ENCODE measurements at places on chromosomes 2 and 18. TPM values are rescaled to one million over a fixed set of nuclear protein-coding genes. Genes with fewer than 3 reads are reported as not detected.

GRCh38 chr18:75183524-75183923, 25.4 kb downstream of the PTGR3 start:
- DNase-seq = no peak
- H3K27me3 ChIP-seq = no peaks in the 10 kb centered on the region
- no peak overlapping the region for H3K4me3 ChIP-seq
- no peaks in the 10 kb centered on the region for H3K36me3 ChIP-seq

TSGA10 gene
- total RNA-seq = 7.0 TPM

DNA sequence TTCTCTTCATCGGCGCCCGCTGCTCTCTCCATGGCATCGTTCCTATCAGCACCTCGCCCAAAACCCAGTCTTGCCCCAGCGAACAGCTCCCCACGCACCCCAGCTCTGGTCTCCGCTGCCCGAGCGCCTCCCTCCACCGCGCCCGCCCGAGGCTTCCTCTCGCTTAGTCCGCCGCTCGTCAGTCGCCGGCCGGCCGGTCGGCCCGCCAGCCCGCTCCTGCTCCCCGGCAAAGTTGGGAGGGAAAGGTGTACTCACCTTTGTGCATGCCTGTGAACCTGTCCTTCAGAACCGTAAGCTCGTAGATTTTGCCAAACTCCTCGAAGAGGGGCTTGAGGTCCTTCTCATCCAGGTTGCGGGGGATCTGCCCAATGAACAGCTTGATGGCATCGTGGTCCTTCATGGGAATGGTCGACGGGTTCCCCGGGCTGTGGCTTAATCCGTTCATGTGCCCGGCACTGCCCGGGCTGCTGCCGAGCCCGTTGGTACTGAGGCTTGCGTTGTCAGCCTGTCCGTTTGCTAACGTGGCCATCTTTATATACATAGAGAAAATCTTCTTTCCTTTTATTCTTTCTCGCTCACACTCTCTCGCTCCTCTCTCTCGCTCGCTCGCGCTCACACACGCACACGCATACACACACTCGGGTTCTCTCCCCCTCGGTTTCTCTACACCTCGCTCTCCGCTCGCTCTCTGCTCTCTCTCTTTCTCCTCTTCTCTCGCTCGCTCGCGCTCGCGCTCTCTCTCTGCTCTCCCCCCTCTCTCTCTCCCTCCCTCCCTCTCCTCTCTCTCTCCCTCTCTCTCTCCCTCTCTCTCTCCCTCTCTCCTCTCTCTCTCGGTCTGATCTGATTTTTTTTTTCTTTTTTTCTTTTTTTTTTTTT, at the start of gene CELF4:
TSS of gene CELF4 (minus strand) at position 698 of the 876 bp plus-strand sequence.
- DNase-seq = no peak
- no peaks in the 10 kb centered on the region for H3K36me3 ChIP-seq
- peak within 1 kb of the TSS; percentile 33 for H3K4me3 ChIP-seq
- H3K27me3 ChIP-seq = no peaks in the 10 kb centered on the region
- no peak within 1 kb of the TSS for H3K27ac ChIP-seq

GALNT5 gene
- not detected for total RNA-seq

- no peaks in the 10 kb centered on the region for H3K27me3 ChIP-seq
- peaks cover 1% of the 10 kb centered on the region for H3K4me1 ChIP-seq
- no peak overlapping the region for H3K27ac ChIP-seq
Measured at GRCh38 chr2:55733335-55733734, 39.7 kb upstream of the PNPT1 start.

TUBB8B gene
- total RNA-seq = not detected

GRCh38 chr18:3265564-3266033, 3.7 kb downstream of the MYL12B start:
- H3K27me3 ChIP-seq = no peaks in the 10 kb centered on the region
- no peak for DNase-seq
- H3K4me3 ChIP-seq = no peak overlapping the region
- peaks cover 25% of the 10 kb centered on the region for H3K4me1 ChIP-seq
- no peak overlapping the region for H3K27ac ChIP-seq

- no peaks in the 10 kb centered on the region for H3K36me3 ChIP-seq
- DNase-seq = no peak
Measured at GRCh38 chr2:186516396-186516795, 30.3 kb downstream of the ZC3H15 start.

Data from ovary (tissue), 10 donors.